Cortex of kidney (tissue), 1 donor: ENCODE measurements at places on chromosomes 2 and 18.

- no peak for DNase-seq
These were observed 105.7 kb upstream of the ERBB4 start for GRCh38 chr2:212644195-212644837.

- DNase-seq: no peak
These were observed 817.2 kb downstream of the SOCS6 start for GRCh38 chr18:71105994-71106546.

GRCh38 chr2:19203866-19204265, 154.6 kb downstream of the OSR1 start:
- no peak for DNase-seq

DNA sequence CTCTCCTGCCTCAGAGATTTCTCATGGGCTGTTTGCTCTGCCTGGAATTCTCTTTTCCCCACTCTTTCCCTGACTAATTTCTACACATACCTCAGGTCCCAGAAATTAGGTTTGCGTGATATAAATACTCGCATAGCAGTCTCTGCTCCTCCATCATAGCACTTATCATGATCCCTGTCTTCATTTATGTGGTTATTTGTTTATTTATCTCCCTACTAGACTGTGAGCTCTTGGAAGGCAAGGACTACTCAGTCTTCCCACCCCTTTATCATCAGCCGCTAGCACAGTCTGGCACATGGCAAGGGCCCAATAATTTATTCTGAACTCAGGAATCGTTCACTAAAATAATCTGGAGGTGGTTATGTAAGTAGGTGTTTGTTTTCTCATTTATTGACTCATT, 79.3 kb downstream of the ADCYAP1 start:
- no peak for DNase-seq

- DNase-seq: no peak
These were observed 61.1 kb downstream of the CABLES1 start for GRCh38 chr18:23196119-23197007.

DNA sequence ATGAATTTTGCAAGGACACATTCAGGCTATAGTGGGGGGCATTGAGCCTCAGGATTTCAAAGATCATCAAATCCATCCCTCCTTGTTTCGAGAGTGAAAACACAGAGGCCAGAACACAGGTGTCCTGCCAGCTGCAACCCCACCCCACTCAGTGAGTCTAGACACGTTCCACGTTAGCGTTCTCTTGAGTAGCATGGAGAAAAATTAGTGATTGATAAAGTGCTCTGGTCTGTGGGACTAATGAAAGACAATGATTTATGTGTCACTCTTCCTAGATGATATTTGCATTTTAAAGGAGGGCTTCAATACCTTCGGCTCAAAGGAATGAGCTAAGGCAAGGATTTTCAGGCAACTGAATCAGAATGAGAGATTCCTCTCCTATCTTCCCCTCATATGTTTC, 43.8 kb downstream of the SLC4A3 start:
- no peak for DNase-seq

GRCh38 chr2:240573516-240574385, 5.5 kb downstream of the RNPEPL1 start:
- no peak for DNase-seq

DNA sequence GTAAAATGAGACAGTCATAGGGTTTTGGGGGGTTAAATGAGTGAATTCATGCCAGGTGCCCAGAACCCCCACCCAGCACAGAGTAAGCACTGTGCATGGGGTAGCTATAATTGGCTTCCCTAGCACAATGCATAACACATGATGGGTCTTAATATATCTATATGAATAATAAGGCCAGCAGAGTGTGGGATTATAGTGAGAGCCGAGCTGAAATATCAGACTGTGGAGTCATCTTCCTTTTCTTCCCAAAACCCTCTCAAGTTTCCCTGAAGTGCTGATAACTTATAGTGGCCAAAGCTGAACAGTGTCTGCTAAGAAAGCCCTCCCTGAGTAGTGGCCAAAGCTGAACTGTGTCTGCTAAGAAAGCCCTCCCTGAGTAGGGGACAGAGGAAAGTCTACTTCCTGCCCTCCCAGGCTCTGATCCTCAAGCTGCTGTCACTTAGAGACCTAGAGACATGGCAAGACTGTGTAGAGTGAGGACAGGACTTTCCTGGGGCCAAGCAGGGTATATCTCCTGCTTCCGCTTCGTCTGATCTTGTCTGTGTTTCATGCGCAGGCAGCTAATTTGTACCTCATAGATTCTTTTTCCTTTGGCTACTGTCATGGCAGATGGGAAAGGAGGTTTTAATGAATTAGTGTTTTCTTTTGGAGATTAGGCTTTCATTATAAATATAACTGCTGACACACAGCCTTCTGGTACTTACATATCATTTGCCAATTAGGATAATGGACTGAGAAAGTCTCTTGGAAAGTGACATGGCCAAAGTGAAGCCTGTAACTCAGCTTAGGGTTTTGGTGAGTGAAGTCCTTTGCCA, 94.9 kb downstream of the FHOD3 start:
- no peak for DNase-seq

DNA sequence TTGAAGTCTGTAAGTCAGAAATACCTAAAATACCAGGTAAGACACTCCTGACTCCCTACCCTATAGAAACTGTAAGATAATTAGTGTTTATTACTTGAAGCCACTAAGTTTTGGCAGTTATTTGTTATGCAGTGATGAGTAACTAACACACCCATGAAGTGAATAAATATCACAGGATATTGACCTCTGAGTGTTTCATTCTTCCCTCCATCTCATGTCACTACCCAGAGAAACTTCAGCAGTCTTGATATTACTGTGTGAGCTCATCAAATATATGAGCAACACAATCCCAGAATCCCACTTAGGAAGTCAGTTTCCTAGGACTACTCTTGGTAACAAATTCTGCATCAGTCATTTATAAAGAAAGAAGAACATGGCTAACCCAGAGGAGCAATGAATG, 529.7 kb downstream of the FBXO15 start:
- no peak for DNase-seq

DNA sequence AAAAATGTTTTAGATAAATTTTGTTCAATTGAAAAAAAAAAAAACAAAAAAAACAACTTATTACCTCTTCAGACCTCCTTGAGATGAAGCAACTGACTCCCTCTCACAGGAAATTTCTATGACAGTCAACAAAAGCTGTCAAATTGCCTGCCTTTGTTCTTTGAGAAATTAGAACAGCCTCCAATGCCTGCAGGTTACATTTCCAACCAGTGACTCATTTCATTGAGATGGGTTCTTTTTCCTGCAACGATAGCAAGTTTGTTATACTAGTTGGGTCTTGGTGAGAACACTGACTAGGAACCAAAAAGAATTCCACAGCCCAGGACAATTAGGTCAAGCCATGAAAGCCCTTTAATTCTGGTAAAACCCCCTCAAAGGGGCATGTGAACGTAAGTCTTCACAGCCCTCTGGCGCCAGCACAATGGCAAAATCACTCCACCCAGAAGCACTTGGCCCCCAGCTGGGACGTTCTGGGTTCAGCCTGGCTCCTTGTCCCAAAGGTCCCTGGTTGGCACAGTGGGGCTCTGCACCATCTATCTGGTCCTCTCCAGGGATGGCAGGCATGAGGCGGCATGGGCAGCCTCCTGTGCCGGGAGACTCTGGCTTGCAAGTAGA, 87.0 kb downstream of the SPP2 start:
- no peak for DNase-seq

DNA sequence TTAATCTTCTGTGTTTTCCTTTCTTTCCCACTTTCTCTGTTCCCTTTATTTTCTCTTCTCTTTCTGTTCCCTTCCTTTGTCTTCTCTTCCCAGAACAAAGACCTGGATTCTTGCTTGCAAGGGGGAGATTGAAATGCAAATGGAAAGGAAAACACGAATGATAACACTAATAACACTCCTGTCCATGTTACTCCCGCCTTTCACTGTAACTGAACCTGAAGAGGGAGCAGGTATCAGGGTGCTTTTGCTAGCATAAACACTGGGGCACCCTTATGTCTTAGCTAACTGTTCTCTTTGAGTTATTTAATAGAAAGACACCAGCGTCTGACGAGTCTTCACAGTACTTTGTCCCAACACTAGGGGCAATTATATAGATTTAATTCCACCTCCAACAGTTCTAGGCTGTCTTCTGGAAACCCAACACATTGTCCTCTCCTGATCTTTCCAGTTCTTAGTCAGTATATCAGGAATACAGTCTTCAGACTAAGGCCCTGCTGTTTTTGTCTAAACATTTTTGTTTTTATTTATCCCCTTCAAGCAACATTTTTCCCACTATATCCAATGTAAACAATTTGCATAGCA, 99.2 kb downstream of the PTPRM start:
- DNase-seq: no peak

DNA sequence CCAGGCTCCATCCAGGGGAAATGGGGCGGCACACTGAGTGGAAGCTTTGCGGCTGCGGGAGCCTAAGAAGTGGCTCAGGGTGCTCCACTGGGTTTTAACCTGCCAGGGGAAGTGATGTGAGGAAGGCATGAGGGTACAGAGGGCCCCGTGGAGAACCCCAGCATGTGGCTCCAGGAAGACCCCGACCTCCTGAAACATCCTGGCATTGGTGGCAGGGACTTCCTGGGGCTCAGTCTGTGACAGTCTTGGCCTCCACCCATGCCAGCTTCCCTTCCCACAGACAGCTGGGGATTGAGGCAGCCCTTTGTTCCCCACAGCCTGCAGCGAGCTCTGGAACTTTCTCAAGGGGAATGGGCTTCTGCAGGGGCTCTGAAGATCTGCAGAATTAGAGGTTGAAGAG, 146.6 kb downstream of the TNS1 start:
- DNase-seq: no peak

DNA sequence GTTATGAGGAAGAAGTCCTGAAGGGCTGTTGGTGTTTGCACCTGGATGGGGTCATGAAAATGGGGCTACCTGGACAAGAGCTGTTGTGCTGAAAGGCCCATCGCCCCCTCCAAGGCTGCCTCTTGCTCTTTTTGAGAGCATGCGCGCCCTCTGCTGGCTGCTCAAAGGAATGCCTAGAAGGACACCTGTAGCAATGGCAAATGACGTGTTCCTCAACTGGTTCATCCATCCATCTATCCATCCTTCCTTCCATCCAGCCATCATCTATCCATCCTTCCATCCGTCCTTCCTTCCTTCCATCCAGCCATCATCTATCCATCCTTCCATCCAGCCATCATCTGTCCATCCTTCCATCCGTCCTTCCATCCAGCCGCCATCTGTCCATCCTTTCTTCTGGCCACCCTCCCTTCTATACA, 17.2 kb upstream of the RPL31 start:
- DNase-seq: no peak

- DNase-seq: no peak
These were observed 33.6 kb downstream of the KIDINS220 start for GRCh38 chr2:8803658-8804379.

GRCh38 chr18:38663270-38663669, 1097.7 kb upstream of the CELF4 start:
- no peak for DNase-seq

GRCh38 chr2:128457716-128458115, 139.0 kb upstream of the HS6ST1 start:
- DNase-seq: no peak

GRCh38 chr2:27717070-27717795, 53.5 kb downstream of the SLC4A1AP start:
- no peak for DNase-seq

DNA sequence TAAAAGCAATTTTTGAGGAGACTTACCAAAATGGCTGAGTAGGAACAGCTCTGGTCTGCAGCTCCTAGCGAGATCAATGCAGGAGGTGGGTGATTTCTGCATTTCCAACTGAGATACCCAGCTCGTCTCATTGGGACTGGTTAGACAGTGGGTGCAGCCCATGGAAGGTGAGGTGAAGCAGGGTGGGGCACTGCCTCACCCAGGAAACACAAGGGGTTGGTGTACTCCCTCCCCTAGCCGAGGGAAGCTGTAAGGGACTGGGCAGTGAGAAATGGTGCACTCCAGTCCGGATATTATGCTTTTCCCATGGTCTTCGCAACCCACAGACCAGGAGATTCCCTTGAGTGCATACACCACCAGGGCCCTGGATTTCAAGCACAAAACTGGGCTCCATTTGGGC, 419.0 kb downstream of the NUP35 start:
- no peak for DNase-seq

GRCh38 chr2:119772128-119772527, 12.4 kb downstream of the PTPN4 start:
- DNase-seq: no peak

- no peak for DNase-seq
These were observed 221.0 kb downstream of the MTX2 start for GRCh38 chr2:176490061-176490861.

DNA sequence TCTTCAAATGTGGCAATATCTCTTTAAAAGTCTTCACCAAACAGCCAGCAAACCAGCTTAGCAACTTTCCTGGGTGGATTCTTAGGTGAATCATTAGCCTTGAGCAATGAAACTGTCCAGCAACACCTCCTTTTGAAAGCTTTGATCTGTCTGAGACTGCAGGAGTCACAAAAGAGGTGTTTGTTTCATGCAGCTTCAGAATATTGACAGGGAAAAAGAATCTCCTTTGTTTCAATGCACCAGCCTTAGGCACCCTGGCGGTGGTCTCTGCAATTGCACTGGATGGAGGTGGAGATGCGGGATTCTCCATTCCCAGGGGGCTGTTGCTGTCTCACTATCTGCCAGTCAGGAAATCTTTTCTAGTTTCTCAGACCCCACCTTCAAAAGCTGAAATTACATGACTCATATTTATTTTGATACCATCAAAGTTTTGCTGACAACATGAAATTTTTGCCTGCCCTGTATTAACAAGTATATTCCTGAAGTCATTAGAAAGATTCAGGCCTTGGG, 76.0 kb upstream of the DSG1 start:
- DNase-seq: no peak

GRCh38 chr2:236964291-236964690, 121.4 kb upstream of the COPS8 start:
- DNase-seq: no peak

DNA sequence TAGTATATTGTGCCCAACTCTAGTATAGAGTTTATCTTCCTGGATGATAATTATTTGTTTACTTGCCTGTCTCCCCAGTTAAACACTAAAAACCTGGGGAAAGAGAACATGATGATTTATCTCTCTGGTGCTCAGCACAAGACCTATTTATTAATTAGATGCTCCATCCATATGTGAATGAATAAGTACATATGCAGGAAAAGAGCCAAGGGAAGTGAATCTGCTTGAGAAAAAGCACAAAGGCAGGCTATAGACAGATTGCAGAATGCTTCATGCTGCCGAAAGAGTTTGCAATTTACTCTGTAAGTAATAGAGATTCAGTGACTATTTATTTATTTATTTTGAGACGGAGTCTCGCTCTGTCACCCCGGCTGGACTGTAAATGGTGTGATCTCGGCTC, 37.3 kb upstream of the MFF start:
- DNase-seq: no peak

DNA sequence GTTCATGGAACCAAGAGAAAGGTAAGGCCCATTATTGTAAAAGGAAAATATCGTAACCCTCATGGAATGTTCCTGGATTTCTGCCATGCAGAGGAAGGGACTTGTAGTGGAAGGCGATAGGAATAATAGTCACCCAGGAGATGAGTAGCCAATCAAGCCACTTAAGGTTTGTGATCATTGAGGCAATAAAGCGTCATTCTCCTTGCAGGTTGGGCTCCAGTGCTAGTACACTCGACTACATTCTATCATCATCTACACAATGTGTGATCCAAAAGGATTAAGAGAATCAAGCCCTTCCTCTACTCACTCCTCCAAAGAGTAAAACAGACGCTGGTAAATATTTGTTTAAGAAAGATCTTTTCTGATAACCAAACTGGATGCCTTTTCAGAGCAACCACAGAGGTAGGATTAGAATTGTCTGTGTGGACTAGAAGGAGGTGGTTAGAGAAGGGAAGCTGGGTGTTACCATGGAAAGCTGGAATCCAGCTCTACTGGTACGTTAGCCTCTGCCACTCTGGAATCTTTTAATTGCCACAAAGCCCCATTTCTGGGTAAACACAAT, 245.7 kb downstream of the IKZF2 start:
- DNase-seq: no peak

GRCh38 chr2:54979321-54980044, 70.8 kb downstream of the RTN4 start:
- no peak for DNase-seq
